ENCODE measurements at places on chromosomes 4 and X.

GRCh38 chr4:107392951-107393350 lies 327.1 kb downstream of the PAPSS1 start:
- DNase-seq = no peak

- DNase-seq = no peak
These were observed 19.5 kb downstream of the COMMD8 start for GRCh38 chr4:47444031-47444430.

DNA sequence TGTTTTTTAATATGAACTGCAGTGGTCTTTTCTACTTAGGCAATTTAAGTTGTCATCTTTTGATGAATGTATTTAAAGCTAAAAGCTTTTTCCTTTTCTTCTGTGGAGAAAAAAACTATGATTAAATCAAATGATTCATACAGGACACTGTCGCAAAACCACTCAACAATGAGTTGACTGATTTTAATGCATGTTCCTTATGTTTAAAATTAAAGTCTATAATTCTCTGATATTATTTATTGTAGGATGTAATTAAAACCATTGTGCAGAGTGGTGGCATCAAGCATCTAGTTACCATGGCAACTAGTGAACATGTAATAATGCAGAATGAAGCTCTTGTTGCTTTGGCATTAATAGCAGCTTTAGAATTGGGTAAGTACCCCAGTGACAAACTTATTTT lies 172.5 kb downstream of the RAP1GDS1 start:
- no peak for DNase-seq

DNA sequence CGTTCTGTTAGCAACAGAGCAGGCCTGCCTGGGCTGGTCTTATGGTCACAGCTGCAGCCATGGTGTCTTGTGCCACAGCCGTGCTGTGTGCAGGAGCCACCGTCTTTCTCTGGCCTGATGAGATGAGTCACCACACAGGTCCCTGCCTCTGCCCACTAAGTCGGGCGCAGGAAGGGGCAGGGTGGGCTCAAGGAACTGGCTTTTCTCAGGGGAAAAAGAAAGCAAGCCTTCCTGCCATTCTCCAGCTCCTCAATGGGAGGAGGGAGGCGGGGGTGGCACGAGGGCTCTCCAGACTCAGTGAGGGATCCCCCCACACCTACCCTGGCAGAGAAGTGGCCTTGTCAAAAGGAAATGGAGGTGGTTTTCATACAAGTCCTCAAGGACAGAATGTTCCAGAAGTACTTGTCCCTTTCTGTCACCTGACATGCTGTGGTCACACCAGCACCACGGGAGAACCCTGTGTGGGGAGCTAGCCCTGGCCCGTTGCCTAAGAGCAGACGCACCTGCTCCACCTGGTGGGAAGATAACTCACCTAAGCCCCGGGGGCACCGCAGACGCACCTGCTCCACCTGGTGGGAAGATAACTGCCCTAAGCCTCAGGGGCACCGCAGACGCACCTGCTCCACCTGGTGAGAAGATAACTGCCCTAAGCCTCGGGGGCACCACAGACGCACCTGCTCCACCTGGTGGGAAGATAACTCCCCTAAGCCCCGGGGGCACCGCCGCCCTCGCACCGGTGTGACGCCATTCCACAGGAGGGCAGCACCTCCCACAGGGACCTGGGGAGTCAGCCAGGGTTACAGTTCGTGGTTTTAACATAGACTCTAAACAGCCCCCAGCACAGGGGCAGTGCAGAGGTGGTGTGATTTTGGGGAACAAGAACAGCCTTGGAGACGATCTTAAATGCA lies 18.5 kb downstream of the UVSSA start:
- DNase-seq = no peak

DNA sequence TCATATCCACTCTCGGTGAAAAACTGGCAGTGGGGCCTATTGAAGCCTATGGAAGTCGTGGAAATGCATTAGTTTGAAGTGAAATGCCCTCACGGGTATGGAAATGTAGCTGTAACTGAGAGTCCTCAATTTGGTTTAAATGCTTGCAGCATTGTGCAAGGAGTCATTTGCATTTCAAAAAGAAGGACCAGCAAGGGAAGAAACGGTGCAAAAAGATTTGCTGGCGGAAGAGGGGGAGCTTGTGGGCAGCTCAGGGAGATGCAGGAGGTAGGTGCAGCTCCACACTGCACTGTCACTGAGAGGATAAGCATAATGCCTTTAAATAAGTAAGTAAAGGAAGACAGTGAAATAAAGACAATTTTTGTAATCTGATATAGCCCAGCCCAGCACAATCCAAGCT lies 400.4 kb upstream of the DIPK2B start:
- DNase-seq = no peak

DNA sequence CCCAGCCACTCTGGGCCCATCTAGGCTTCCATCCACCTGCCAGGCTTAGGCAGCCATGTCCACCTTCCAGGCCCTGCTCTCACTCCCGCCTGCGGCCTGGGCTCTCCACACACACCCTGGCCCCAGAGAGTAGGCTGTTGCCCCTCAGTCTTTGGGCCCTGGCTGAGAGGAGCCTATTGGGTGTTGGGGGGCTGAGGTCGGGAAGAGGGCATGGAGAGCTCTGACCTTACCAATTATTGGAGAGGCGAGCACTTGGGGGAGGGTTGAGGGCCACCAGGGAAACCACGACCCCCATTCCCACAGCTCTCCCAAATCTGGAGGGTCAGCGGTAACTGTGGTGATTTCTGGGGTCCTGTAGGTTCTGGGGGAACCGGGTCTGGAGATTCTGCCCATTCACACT lies 38.2 kb downstream of the HTRA3 start:
- no peak for DNase-seq

- DNase-seq = no peak
These were observed 9.4 kb upstream of the CPLX1 start for GRCh38 chr4:835148-836002.

DNA sequence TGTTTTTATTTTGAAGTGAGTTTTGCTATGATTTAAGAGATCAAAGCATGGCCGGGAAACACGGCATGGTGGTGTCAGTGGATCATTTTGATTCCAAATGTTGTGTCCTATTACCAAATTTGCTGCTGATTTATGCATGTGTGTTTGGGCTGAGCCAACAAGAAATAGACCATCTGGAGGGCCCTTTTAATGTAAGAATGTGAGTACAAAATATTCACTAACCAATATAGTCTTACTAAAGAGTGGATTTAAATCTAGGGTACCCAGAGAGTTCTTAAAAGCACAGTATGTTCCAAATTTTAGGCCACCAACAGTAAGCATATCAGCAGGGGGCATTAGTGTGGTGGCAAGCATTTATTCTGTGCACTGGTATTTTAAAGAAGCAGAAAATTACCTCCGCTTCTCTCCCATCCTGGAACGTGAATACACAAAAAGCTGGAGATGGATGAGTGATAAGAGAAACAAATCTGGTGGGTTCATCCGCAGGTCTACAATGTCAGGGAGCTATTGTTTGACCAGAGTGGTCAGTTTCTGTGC lies 444.4 kb upstream of the IGFBP7 start:
- no peak for DNase-seq

GRCh38 chrX:112819008-112819640 lies 21.5 kb downstream of the AMOT start:
- no peak for DNase-seq

GRCh38 chrX:150146271-150146896 lies 208.1 kb upstream of the EOLA2 start:
- peak; percentile 8 for DNase-seq

DNA sequence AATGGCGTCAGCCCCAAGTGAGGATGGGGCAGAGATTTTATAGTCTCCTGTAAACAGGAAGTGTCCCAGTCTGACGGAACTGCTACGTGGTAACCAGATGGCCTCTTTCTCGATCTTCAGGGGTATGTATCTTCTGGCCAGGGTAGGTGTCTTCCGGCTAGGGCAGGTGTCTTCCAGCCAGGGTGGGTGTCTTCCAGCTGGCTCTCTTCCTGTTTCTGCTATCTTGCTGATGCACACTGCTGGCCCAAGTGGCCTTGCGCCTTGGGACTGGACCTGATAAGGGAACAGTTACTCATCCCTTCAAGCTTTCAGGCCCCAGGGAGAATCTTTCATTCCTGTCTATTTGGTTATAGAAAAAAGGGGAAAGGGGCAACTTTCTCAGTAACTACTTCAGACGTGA lies 178.7 kb upstream of the MAGEE2 start:
- no peak for DNase-seq

GRCh38 chr4:90990284-90990683 lies 863.1 kb downstream of the CCSER1 start:
- no peak for DNase-seq

- DNase-seq = no peak
These were observed 52.2 kb upstream of the FGF13 start for GRCh38 chrX:138763761-138764160.

- no peak for DNase-seq
These were observed 140.6 kb upstream of the GPC4 start for GRCh38 chrX:133555782-133556458.

- no peak for DNase-seq
These were observed 11.6 kb upstream of the TMEM128 start for GRCh38 chr4:4259484-4260100.

DNA sequence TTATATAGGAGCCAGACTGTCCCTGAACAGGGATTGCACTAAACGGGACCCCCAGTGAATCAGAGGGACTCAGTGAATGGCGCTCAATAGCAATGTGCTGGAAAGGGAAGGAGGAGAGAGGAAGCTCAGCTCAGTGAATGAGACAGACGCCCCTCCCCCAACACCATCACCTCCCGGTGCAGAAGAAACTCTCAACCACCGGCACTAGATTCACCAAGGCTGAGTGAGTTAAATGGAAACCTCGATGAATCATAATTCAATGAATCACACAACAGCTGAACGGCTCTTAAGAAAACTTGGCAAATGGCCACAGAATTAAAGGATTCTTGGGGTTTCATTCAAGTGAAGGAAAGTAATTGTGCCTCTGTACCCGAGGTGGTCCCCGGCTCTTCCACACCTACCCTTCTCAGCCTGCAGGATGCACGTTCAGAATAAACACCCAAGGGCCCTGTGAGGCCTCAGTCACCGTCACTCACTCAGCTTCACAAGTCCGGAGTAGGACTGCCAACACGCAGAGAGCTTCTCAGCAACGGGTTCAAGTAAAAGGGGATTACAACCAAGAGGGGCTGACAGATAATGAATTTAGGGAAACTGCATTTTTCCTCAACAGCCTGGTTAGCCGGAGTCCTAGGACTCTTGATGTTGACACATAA lies 29.3 kb downstream of the CRMP1 start:
- DNase-seq = peak; percentile 87

GRCh38 chr4:133938061-133938460 lies 263.5 kb downstream of the PABPC4L start:
- DNase-seq = no peak

GRCh38 chr4:2685541-2685940 lies 70.6 kb downstream of the TNIP2 start:
- no peak for DNase-seq

DNA sequence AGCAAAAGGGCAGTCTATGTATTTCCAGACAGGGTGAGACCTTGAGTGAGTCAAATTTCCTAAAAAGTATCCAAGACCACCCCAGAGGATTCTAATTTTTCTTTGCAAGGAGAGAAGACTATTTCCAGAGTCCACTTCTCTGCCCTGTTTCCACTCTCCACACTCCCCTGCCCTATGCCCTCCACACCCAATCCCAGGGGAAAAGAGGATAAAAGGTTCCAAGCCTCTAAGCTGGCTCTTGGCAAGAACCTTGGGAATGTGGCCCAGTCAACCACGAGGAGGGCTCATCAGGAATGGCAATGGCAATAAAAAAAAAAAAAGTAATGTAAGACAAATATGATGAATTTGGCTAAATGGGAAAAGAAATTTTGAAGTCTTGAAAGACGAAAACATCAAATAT lies 65.9 kb downstream of the SRPX start:
- DNase-seq = no peak

DNA sequence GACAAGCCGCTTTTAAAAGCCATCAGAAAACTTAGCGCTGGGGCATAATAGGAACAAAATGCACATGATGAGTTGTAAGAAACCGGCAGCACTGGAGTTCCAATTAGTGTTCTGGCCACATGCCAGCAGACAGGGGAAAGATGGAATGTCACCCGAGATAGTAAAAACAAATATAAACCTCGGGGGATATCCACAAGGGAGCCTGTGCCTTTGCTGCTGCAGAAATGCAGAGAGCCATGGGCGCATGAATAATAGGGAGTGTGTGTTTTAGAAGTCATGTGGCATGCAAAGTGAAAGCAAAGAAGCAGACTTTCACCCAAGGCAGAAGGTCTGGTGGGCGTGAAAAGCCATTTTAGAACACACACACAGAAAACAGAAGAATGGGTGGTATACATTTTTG lies 19.1 kb downstream of the GPRASP3 start:
- no peak for DNase-seq

DNA sequence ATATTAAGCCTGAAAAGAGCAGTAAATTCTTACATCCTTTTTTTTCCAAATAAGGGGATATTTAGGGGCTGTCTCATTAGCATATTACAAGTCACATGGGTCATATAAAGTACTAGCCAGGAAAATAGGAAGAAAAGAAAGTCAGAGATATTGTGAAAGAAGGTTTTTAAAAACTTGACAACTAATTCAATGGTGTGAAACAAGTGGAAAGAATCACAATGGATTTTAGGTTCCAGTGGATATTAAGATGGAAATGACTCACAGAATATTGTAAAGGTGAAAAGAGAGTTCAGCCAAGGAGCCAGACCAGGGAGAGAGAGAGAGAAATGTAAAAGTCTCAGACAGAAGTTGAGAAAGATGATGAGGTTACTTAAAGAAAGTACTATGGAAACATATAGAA lies 297.2 kb downstream of the IQCM start:
- no peak for DNase-seq

DNA sequence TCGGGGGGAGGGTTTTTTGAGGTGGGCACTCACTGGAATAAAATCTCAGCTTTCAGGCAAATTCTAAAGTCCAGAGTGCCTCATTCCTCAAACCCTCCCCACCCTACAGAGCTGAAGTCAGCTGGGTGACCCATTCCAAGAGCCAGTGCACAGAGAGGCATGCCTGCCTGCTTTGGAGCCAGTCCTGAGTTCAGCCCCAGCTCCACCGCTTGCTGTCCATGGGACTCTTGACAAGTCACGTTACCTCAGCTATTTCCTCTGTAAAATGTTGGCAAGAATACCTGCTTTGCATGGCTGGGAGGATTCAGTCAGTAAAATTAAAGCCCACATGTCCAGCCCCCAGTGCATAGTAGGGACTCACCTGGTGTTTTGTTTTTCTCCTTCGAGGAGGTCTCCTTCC lies 125.9 kb upstream of the PJA1 start:
- no peak for DNase-seq

DNA sequence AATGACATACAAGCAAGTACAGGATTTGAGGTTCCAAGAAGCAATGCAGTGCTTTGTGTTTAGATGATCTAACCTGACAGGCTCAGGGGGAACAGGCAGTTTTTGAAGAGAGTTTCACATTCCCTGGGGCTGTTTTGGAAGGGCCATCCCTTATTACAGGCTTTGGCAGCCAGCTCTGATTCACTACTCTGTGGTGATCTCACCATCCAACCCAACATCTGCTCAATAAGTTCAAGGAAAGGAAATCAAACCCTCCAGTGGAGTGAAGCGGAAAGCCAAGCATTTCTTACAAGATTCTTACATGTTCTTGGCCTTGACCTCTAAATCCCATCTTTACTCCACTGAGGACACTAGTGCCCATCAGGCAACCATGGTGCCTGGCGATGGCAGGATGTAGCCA lies 7.5 kb downstream of the IDS start:
- DNase-seq = no peak

GRCh38 chr4:48360285-48361011 lies 19.1 kb downstream of the SLAIN2 start:
- no peak for DNase-seq

GRCh38 chr4:2882341-2882740 lies 38.7 kb downstream of the ADD1 start:
- DNase-seq = no peak

- no peak for DNase-seq
These were observed 272.5 kb downstream of the EVC2 start for GRCh38 chr4:5435823-5436222.

- DNase-seq = no peak
These were observed 477 bp downstream of the SLC35A2 start for GRCh38 chrX:48910926-48911411.

All from activated CD4-positive, alpha-beta T cell treated with anti-CD3 and anti-CD28 coated beads, Interleukin-2, Interleukin-6, amounts not matched to agents 100 ng/mL and 50 ng/mL, durations not matched to agents 16 hours and 8 hours (primary cell).